ENCODE measurements at places on chromosomes 16 and 17.

GRCh38 chr17:39563476-39563875 lies 44.2 kb downstream of the NEUROD2 start:
- no peak for DNase-seq

DNA sequence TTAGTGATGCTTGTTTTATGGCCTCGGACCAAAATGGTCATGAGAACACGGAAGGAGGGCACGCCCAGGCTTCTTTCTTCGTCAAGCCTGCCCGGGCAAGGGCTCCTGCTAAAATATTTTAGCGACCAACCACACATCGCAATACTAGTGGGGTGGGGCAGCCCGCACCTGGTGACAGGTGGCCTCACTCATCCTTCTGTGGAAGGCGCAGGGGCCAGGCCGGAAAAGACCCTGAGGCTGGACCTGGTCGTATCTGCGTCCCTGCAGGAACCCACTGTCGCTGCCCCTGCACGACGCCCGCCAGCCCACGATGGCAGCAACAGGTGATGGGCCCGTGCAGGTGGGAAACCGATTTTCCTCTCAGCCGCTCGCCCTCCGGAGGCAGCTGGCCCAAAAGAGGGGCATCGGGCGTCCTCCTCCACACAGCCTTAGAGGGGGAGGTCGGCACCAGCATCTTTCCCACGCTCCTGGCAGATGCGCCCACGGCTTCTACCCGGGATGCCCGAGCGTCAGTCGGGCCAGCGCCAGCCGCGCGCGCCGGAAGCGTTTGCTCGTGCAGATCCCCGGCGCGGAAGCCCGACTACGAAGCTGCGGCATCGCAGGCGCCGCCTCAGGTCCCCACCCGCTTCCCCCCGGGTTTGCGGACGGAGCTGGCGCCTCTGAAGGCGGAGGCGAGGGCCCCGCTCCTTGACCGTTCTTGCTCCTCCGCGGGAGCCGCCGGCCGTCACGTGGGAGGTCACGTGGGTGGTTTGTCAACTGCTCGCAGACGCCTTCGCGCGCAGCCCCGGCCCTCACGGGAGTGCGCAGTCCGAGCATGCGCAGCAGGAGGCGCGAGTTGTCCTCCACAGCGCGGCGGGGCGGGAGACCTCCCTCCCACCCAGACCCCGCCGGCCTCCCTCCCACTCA lies 22.8 kb upstream of the FOXK2 start:
- DNase-seq = peak; percentile 96

DNA sequence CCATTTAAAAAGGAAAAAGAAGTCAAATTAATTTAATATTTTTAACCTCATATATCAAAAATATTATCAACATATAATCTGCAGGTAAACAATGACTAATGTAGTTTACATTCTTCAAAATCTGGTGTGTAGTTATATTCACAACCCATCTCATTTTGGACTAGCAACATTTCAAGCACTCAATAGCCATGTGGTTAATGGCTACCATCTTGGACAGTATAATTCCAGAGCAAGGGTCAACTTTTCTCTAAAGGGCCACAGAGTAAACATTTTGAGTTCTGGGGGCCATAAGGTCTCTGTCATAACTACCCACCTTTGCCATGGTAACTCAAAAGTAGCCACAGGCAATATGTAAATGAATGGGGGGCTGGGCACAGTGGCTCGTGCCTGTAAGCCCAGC lies 153.9 kb downstream of the PARN start:
- DNase-seq = no peak

DNA sequence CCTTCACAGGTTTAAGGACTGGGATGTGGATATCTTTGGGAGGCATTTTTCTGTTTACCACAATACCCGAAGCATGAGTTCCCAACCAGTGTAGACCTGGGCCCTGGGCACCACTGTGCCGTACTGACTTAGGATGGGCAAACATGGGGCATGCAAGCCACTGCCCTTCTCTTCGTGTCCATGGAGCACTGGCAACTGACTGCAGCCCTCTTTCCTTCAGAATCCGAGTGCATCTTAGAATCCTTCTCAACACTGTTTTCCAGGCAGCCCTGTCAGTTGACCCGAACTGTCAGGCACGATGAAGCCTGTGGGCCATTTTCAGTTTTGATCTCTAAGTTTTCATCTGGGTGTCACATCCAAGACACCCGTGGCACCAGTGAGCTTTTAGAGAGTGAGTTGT lies 59.2 kb downstream of the SHISA6 start:
- DNase-seq = no peak

GRCh38 chr17:35257208-35257659 lies 14.4 kb downstream of the SLFN5 start:
- DNase-seq = no peak

DNA sequence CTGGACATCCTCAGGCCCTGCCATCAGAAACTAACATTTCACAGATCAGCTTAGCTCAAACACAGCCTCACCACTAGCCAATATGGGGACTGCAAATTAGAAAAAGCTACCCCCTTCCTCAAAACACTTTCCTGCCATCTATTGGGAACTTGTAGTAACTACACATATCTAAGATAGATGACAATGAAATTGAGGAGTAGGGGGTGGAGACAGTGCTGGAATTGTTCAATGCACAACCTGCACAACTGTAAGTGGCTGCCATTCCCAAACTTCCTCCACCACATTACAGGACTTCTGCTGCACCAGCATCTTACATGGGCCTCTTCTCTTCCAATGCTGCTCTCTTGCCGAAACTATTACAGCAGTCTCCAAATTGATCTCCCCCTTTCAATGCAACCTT lies 21.9 kb downstream of the AIPL1 start:
- DNase-seq = peak; percentile 84

DNA sequence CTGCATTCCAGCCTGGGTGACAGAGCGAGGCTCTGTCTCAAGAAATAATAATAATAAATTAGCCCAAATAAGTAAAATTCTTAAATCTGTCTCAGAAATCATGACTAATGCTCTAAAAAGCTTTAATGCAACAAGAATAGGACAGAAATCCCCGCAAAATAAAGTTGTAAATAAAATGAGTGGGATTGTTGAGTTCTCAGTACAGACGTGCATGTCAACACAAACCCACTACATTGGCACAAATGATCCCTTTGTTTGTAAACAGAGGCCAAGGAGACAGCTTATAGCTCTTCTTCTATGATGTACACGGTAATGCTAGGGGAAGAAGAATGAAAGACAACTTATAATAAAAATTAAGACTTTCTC lies 6.0 kb downstream of the STAT5B start:
- DNase-seq = no peak

DNA sequence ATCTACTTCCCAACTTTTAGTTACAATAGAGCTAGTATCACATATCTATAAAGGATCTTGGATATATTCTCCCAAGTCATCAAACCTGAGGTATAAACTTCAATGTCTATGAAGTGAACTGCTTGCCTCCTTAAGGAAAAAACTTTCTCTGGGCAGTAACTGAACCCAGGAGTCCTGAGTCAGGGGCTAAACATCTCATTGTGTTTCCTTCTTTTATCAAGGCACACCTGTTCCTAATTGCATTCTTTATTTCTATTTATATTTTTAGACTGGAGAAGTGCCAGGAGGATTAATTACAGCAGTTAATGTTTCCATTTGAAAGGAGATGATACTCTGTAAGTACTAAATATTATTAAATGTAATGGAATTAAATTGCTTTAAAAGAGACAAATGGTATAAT lies 98.6 kb downstream of the CDH8 start:
- no peak for DNase-seq

- no peak for DNase-seq
Measured at GRCh38 chr17:50668025-50668837, 33.5 kb downstream of the ABCC3 start.

DNA sequence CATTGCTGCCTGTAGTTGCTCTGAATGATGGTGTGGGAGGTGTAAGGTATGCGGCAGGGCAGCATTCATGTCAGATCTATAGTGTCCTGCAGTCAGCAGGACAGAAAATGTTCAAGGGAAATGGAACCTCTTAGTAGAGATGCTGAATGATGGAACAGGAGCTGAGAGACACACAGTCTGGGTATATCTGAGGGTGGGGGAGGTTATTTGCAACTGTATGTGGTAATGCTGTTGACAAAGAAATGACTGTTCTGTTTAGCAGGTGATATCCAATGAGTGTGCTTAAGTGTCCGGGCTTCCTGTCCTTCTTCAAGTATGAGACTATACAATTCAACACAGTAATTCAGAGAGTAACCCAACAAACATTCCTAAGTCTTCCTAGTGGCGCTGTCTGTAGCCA lies 46.6 kb downstream of the STH start:
- DNase-seq = no peak

DNA sequence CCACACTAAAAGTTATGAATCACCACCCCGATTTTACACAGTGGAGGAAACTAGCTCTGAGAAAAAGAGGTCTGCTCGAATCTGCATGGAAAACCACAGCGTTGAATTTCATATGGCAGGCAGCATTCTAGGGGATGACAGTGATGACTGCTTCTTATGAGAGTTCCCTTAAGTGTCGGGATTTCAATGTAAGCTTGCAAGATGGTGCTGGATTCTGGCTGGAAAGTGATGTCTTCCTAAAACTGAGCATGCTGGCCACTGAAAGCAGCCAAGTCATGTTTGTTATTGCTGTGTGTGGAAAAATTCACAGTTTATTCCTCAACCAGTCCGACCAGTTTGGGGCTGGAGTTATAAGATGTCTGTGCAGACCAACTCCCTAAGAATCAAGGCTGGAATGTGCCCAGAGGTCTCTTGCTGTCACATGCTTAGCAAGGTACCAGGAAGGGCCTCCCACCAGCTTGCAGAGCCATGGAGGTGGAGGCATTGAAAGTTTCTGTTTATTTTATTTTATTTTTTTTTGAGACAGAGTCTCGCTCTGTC lies 37.2 kb upstream of the GAN start:
- DNase-seq = no peak

GRCh38 chr17:31318851-31319661 lies 2.4 kb downstream of the EVI2A start:
- DNase-seq = peak; percentile 95

- DNase-seq = peak; percentile 78
Measured at GRCh38 chr16:9050102-9050830, 41.2 kb upstream of the HAPSTR1 start.

GRCh38 chr17:79627184-79627765 lies 16.4 kb upstream of the RBFOX3 start:
- no peak for DNase-seq

DNA sequence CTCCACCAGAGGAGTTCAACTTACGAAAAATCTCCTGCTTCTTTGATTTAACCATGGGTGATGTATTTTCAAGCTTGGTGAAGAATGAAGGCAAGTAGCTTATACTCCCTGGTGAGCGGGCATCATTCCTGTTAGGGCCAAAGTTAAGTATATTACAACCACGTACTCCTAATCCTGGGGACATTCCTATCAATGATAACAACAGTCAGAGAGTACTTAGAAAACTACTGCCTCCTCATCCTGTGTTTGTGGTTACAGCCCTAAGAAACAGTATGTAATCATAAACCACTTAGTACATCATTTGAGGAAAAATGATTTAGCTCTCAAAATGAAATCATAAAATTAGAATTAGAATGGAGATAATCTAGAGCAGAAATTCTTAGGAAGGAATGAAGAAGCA lies 47.3 kb downstream of the TTC19 start:
- DNase-seq = no peak

DNA sequence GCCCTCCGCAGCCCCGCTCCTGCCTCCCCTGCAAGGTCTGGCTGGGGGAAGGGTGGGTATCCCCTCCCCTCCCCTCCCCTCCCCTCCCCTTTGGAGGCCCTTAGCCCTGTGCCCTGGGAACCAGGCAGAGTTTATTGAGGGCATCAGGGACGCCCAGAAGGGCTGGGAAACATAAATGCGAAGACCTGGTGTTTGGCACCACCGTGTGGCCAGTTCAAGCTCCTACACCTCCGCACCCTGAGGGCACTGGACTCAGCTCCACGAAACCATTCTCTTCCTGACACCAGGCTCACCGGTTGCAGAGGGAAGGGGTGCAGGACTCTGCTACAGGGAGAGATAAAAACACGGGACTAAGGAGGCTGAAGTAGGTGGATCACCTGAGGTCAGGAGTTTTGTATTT lies 1.0 kb upstream of the AIPL1 start:
- peak; percentile 83 for DNase-seq

DNA sequence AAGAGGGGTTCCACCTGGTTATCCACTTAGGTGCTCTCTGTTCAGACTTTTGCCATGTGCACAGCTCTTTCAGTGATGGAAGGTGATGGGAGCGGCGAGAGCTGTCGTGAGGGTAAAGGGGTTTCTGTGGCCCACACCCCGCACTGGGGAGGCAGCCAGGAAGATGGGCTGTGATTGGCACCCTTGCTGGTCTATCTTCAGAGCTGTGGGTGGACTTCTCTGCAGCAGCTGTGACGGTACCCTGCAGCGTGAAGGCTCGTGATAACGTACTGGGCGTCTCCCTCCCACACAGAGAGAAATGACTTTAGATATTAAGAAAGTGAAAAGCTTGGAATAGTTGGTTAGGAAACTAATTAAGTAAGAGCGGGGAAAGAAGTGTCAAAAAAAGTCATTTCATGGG lies 45.8 kb downstream of the MPRIP start:
- no peak for DNase-seq

DNA sequence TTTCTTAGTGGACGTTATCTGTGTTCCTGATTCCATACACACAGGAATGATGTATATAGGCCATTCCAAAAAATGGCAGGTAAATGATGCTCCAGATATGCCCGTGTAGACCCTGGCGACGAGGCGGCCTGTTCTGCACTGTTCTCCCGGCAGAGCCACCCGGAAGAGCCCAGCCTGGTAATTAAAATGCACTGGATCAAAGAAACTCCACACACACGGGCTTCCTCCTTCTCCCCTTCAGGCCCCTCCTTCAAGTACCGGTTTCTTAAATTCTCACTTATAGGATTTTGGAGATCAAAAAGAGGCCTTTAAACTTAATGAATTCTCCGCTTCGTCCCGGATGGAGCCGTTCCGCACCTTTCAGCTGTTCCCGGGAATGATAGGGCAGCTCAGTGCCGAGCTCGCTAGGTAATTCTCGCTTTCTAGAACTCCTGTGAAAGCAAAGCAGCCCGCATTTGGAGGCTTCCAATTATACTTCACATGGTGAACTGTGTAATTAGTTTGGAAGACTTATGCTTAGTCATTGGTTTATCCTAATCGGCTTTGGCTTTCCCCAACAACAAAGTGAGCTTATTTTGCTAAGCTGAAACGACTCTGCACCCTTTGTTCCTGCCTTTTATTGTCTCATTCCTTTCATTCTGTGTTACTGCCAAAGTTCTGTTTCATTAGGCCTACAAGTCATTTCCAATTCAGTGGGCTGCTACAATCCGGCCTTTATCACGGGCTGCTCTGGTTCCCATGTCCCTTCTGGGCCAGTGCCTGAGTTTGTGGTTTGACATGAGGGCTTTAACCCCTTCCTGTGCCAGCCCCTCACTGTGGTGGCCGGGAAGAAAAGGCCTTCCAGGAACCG lies 150.0 kb downstream of the MSI2 start:
- no peak for DNase-seq

- DNase-seq = peak; percentile 63
Measured at GRCh38 chr17:45451131-45451530, 18.5 kb upstream of the ARHGAP27 start.

- no peak for DNase-seq
Measured at GRCh38 chr16:8859913-8860881, 8.6 kb downstream of the CARHSP1 start.

- no peak for DNase-seq
Measured at GRCh38 chr16:72930396-72930795, 117.5 kb downstream of the ZFHX3 start.
